HuH-7 (cell line): ENCODE measurements at places on chromosomes 5 and 9.

GRCh38 chr5:19179571-19179970, 808.4 kb downstream of the CDH18 start:
- no peak for DNase-seq

GRCh38 chr5:31845361-31845760, 206.4 kb downstream of the PDZD2 start:
- DNase-seq, result no peak

- DNase-seq, result no peak
Measured at GRCh38 chr9:12735665-12736064, 39.2 kb upstream of the LURAP1L start.

GRCh38 chr5:163910226-163910625, 404.8 kb downstream of the MAT2B start:
- DNase-seq, result no peak

GRCh38 chr5:66209350-66209749, 65.2 kb downstream of the SREK1 start:
- DNase-seq, result no peak

- DNase-seq, result no peak
Measured at GRCh38 chr9:128920381-128921058, at the start of gene PHYHD1. PHYHD1 (plus strand) TSS chr9:128920982; CDS start chr9:128922324, 1,342 bp downstream.

- no peak for DNase-seq
Measured at GRCh38 chr9:4005896-4006295, 294.0 kb downstream of the GLIS3 start.

- no peak for DNase-seq
Measured at GRCh38 chr5:95080030-95080429, 204.9 kb downstream of the MCTP1 start.

DNA sequence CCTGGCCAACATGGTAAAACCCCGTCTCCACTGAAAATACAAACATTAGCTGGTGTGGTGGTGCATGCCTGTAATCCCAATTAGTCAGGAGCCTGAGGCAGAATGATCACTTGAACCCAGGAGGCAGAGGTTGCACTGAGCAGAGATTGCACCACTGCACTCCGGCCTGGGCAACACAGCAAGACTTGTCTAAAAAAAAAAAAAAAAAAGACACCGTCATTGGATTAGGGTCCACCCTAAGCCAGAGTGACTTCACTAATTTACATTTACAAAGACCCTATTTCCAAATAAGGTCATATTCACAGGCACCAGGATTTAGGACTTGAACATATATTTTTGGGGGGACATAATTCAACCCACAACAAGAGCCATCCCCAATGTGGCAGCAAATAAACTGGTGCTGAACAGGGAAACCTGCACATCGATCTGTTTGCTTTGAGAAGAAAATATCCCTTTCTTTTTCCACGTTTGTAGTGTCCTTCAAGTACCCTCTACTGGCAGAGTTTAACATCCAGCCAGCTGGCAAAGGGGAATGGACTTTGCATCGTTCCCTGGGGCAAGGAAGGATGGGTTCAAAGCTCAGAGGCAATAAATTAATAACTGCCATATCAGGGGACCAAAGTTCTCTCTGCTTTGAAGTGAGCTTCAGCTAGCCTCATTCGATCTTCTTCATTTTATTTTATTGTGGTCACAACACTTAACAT, 3.7 kb upstream of the DNAJC25 start:
- peak; percentile 73 for DNase-seq

GRCh38 chr5:81238460-81238859, 5.3 kb downstream of the CKMT2 start:
- no peak for DNase-seq

GRCh38 chr5:139808481-139809330, 13.1 kb downstream of the PSD2 start:
- DNase-seq, result peak; percentile 64

DNA sequence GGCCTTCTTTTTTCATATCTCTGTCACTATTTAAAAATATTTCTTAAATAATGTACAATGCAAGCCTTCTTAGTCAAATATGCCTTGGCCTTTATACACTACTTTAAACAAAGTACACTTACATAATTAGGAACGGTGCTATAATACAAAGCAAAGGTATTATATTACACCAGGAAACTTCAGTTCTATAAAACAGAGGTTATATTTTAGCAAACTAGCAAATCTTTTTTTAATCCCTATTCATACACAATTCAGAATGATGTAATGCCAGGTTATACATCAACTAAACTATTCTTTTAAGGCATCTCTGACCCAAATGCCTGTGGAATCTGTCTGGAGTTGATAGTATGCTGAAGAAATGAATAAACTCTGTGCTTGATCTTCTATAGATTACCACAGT, 10.7 kb upstream of the LURAP1L start:
- DNase-seq, result no peak

GRCh38 chr9:96342571-96343245, 40.7 kb upstream of the HSD17B3 start:
- no peak for DNase-seq

DNA sequence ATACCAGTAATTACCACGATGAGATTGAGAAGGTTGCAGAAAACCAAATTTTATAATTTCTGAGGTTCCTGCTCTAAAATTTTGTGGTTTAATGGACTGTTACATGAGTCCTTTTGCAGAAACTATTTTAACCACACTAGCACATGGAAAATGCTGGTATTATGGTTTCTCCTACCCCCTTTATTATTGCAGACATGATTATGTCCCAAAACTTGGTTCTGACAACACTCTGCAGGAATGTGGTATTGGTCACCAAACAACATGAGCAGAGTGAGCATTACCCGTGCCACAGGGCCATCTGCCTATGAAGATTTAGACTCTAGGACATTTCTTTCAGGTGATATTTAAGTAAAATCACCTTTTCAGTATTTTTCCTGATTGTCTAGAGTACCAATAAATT, 2.8 kb upstream of the ECM2 start:
- DNase-seq, result no peak

GRCh38 chr5:126883564-126884245, 106.8 kb downstream of the LMNB1 start:
- no peak for DNase-seq

GRCh38 chr5:31361234-31361633, 167.7 kb downstream of the CDH6 start:
- DNase-seq, result no peak

- DNase-seq, result no peak
Measured at GRCh38 chr5:73160239-73160671, 12.7 kb upstream of the TMEM174 start.

GRCh38 chr5:5135957-5136676, 4.0 kb upstream of the ADAMTS16 start:
- peak; percentile 26 for DNase-seq

DNA sequence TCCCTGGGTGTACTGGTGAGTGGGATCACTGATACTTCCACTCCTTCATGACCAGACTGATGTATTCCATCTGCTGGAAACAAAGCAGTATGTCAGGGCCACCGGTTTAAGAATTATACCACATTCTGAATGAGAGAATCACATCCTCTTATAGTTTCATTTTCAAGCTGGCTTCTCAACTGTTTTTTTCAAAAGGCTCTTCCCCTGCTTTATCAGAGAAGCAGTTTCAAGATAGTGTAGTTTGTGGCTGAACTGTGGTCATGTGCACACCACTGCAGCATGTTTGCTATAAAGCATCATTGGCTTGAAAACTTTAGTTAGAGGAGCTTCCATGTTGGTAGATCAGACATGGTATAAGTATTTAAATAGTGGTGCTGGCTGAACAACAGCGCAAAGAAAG, 450.5 kb upstream of the CDH10 start:
- DNase-seq, result no peak

GRCh38 chr5:65832603-65833228, 93.7 kb upstream of the ERBIN start:
- no peak for DNase-seq

DNA sequence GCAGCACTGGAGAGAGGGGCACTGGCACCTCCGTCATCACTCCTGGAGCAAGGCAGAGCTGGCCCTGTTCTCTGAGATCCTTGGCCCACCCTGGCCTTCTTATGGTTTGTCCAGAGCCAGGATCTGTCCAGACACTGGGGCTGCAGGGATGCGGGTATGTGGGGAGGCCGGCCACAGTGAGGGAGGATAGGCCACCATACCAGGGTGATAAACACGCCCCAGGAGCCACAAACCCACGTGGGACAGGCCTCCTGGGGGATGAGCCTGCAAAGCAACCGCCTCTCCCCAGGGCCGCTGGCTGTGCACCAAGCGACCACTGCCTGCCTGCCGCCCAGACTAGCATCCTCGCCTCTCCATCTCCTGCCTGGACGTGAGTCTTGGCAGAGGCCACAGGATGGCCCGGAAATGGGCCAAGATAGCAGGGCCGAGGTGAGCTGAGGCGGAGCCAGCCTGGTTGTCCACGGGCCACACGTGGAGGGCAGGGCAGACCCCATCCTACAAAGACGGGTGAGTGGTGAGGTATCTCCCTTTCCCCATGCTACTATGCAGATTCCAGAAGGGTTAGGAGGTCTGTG, 4.5 kb downstream of the OBP2A start:
- no peak for DNase-seq

DNA sequence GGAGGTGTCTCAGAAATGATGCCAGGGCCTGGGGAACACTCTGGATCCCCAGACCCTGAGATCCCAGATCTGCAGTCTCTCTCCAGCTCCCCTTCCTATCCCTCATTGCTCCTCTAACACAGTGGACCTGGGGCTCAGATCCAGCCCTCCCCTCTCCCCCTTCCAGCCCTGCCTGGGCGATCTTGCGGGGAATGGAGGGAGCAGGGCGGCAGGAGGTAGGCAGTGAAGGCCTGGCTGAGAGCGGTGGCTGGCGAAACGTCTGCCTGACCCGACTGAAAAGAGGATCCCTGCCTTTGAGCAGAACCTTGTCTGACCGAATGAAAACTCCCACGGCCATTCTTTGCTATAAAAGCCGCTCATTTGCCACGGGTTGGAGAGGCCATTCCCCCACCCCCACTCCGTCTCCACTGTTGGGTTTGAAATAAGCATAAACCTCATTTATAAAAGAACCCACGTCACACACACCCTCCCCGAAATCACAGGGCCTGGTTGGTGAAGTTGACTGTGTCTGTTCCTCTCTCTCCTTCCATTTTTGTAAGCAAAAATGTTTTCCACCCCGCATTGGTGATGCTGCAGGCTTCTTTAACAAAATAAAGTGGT, 8.8 kb downstream of the MSX2 start:
- DNase-seq, result no peak

- no peak for DNase-seq
Measured at GRCh38 chr5:78586251-78586650, 62.3 kb downstream of the LHFPL2 start.

DNA sequence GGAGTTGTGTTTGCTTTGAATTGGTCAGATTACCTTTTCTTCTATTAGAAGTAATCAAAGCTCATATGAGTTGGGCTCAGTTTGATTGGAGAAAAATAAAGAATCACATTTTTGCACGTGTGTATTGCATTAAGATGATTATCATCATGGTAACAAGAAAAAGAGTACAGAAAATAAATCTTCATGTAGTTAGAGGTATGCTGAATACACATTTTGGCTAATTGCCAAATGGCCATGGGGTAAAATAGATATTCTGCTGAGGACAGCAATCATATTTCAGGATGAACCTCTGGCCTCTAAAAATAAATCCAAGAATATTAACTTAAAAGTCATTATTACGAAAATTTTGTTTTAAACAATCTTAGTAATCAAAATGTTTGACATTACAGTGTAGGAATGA, 38.9 kb upstream of the GNAQ start:
- DNase-seq, result no peak

DNA sequence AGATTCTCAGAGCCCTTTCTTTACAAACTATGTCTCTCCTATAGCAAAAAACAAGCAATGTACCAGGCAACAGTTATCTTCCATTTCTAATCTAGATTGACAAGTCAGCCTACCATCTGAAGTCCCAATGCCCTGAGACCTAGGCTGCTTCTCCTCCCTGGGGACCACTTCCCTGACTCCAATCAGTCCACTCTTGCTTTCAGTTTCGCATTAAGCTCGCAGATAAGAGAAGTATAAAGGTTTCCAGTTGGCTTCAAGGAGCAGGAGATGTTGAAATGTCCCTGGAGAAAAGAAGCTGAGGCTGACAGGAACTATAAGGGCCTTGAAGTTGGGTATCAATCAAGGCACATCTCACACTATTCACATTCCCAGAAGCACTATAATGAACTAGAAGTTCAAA, 32.3 kb downstream of the ERP44 start:
- no peak for DNase-seq

- DNase-seq, result no peak
Measured at GRCh38 chr5:169599451-169599850, 15.9 kb downstream of the SPDL1 start.

DNA sequence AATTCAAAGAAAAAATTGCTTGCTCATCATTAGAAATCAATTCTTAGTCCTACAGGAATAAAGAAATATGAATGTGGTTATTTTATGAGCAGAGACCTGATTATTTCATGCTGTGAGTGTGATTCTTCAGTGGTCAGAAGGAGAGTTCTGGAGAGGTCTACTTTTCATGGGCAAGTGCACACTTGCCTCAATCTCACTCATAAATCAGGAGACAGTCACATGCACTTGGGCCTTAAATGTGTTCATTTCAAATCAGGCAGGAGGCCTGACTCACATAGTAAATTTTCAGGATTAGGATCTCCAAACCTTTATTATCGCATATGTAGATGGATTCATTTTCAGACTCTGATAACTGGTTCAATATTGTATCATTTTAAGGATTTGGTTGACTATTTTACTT, 323.2 kb upstream of the CCNH start:
- no peak for DNase-seq

- no peak for DNase-seq
Measured at GRCh38 chr5:171647043-171647903, 138.3 kb upstream of the SMIM23 start.

DNA sequence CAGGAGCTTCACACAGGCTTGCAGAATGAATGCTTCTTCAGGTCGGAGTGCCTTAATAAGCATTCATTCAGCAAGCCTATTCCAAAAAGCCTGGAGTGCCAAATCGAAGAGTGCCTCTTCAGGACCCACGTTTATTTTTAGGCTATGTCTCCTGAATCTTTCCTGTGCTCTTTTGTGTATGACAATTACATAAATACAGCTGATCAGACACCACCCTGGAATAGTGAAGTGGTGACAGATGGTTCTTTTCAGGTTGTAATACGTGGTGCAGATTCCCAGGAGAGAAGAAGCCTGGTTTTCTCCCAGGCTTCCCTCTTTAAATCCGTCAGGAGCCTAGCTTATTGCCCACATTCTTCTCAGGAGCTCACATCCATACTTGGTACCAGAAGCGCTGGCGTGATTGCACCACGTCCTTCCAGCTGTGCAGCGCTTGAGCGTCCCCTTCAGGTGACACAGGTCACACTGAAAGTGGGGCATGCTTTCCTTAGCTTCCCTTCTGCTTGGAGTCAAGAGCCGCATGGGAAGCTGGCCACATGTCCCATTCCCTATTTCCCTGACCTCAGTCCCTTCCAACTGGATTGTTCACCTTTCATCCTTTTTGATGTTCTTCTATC, 123.1 kb downstream of the ADCY2 start:
- DNase-seq, result peak; percentile 10
